Pancreas (tissue), 10 donors: ENCODE measurements at places on chromosomes 3 and 15.
A peak's percentile ranks its signal among the peaks of the same experiment; 100 is the strongest.

GRCh38 chr3:43326891-43327581 lies 40.7 kb downstream of the SNRK start:
- no peak for DNase-seq

- no peak for DNase-seq
Measured at GRCh38 chr3:112519424-112520001, 20.2 kb upstream of the BTLA start.

DNA sequence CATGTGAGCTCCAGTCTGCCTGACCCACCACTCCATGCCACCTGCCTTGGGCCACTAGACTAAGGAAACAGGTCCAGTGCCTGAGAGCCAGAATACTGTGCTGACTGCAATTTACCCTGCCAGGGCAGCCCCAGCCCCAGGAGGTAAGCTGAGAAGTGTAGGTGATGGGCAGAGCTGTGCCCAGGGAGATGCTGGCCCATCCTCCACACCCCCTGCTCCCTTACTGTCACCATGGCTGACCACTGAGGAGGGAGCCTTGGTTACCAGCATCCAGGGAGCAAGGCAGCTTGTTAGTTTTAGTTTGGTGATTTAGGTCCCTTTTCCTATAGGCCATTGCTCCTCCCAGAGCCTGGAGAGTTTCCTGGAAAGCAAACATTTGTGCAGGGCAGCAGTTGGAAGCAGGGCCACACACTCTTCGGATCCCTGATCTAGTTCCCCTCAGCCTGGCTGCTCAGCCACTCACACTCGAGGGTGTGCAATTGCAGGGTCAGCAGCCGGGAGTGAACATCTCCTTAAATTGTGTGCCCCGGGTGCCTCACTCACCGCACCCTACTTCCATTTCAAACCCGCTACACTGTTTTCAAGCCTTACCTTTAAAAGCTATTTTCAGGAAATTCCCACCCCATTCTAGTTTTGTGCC lies 2.0 kb downstream of the GALNT15 start:
- DNase-seq, result no peak

GRCh38 chr15:57649138-57649537 lies 57.4 kb upstream of the POLR2M start:
- no peak for DNase-seq

DNA sequence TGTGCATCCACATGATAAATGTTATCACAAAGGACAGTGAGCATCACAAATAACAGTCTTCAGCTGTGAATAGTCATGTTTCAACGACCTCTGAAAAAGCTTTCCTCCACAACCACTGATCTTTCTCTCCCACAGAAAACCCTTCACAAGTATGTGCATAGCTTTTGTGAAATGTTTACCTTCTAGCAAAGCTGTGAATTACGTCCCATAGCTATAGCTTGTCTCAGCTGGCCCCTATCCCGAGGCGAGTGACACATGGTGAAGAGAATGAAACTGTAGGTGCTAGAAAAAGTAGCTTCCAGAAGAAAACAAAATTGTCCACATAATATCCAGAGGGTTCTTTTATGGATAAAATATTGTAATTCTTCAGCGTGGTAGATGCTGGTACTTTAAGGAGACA lies 182.0 kb downstream of the FGF12 start:
- DNase-seq, result no peak

- DNase-seq, result no peak
Measured at GRCh38 chr3:89622063-89622700, 514.8 kb downstream of the EPHA3 start.

- DNase-seq, result no peak
Measured at GRCh38 chr15:25090073-25090733, 135.4 kb downstream of the SNRPN start.

DNA sequence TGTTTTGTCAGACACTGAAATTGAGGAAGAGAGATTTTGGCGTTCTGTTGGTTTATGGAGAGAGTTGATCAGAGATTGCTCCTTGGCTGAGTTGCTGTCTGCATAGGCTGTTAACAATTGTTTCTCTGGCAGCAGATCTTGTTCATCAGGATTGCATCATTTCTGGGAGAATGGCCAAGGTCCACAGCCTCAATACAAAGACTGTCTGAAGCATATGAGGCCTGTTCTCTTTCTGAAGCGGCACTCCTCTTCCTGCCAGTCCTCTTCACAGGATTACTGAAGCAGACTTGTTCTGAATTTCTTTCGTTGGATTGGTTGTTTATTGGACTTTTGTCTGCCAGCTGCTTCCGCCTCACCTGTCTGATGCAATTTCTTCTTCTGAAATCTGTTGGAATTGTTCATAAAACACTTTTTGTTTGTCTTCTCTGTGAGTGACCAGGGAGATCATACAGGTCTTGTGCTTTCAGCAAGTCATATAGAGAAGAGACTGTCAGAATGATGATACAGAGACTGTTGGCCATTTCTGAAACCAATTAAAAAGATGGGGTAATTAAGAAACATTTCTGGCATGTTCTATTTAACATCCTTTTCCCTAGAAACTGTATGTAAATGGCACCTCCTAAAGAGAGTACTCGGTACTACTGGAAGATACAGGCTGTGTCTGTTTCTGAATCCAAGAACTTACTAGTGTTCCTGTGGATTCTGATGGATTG lies 25.5 kb downstream of the SETD5 start:
- DNase-seq, result no peak

- DNase-seq, result no peak
Measured at GRCh38 chr3:4065085-4065484, 238.1 kb upstream of the SETMAR start.

DNA sequence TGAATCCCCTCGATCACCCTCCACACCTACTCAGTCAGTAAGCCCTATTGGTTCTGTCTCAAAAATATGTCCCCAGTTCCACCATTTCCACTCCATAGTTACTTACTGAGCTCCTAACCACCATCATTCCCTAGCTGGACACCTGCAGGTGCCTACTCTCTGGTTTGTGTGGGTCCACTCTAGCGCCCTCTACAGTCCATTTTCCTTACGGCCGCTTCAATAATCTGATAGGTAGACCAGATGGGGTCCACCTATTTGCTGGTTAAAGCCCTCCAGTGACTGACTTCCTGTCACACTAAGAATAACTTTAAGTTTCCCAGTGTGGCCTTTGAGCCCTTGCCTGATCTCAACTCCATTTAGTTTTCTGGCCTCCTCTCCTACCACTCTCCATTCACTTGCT lies 5.0 kb downstream of the GXYLT2 start:
- no peak for DNase-seq

GRCh38 chr15:97683831-97684230 lies 276.7 kb upstream of the ARRDC4 start:
- DNase-seq, result no peak

- no peak for DNase-seq
Measured at GRCh38 chr15:67092752-67093503, 27.5 kb downstream of the SMAD3 start.

GRCh38 chr3:105880681-105881290 lies 12.0 kb upstream of the CBLB start:
- DNase-seq, result no peak

DNA sequence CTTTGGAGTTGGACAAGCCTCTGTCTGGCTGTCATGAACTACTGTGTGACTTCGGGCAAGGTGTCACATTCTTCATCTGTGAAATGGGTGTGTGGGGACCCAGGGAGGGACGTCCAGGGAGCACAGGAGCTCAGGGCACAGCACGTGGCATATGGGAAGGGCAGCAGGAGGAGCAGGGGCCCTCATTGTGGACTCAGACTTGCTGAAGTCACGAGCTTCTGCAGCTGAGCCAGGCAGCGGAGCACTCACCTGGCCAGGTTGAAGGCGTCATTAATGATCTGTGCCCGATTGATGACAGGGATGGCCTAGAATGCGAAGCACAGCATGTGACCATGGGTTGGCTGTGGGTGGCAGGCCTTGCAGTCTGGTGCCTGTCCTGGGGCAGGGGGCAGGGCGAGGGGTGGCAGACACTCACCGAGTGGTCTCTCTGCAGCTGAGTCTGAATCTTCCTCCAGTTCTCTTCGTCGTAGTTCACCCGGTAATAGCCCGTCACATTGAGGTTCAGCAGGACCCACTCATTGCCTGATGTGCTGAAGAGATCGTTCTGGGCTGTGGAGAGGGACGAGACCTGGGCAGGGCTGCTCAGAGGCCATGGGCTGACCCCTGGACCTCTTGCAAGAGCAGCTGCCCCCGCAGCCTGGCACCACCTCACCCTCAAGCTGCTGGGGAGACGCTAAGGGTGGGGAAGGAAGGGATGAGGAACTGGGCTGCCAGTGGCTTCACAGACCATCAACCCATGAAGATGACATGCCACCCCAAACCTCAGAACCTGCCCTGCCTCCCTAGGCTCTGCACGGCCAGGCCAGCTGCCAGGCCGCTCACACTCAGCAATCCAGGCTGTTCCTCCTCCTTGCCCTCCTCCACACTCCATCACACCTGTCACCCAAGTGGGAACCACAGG lies 15.4 kb downstream of the ANPEP start:
- DNase-seq, result peak; percentile 31

GRCh38 chr3:183586477-183586876 lies 31.0 kb upstream of the KLHL6 start:
- no peak for DNase-seq
